ENCODE measurements at places on chromosomes 6 and 20.

DNA sequence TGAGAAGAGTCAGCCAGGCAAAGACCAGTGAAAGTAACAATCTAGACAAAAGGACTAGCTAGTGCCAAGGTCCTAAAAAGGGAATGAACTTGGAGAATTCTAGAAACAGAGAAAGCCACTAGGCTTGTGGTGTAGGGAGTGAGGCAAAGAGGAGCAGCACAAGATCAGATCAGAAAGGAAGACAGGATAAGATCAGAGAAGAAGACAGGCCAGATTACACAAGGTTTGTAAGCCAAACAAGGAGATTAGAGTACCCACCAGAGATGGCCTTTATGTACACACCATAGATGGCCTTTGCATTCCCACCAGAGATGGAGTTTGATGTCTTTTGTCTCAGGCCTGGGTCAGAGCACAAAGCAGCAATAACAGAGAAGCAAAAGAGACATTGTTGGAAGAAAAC lies 105.6 kb upstream of the PLCB4 start:
- no peak for DNase-seq

- peak; percentile 91 for DNase-seq
These were observed 126.7 kb downstream of the UNC5CL start for GRCh38 chr6:40912158-40912946.

GRCh38 chr20:47466704-47467459 lies 34.8 kb upstream of the NCOA3 start:
- DNase-seq, result no peak

GRCh38 chr20:17617868-17618672 lies 48.2 kb downstream of the DSTN start:
- no peak for DNase-seq

DNA sequence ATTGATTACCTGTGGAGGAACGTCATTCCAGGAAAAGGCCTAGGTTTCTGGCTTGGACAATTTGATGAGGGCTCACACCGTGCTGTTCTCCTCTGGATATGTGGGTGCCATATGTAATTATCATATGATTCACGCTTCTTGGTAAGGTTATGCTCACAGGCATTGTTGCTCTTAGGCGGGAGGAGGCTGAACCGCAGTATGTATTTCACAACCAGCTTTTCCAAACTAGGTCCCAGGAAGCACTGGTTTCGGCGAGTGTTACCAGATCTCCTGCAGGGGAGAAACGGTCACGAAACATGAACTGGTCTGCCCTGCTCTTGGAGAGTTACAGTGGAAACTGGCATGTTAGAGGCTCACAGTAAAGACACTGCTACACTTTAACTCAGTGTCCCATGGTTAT lies 793 bp upstream of the FAM50B start:
- DNase-seq, result no peak

- no peak for DNase-seq
These were observed 111.3 kb upstream of the FOXQ1 start for GRCh38 chr6:1200409-1201101.

GRCh38 chr6:14658886-14659561 lies 541.5 kb downstream of the CD83 start:
- no peak for DNase-seq

DNA sequence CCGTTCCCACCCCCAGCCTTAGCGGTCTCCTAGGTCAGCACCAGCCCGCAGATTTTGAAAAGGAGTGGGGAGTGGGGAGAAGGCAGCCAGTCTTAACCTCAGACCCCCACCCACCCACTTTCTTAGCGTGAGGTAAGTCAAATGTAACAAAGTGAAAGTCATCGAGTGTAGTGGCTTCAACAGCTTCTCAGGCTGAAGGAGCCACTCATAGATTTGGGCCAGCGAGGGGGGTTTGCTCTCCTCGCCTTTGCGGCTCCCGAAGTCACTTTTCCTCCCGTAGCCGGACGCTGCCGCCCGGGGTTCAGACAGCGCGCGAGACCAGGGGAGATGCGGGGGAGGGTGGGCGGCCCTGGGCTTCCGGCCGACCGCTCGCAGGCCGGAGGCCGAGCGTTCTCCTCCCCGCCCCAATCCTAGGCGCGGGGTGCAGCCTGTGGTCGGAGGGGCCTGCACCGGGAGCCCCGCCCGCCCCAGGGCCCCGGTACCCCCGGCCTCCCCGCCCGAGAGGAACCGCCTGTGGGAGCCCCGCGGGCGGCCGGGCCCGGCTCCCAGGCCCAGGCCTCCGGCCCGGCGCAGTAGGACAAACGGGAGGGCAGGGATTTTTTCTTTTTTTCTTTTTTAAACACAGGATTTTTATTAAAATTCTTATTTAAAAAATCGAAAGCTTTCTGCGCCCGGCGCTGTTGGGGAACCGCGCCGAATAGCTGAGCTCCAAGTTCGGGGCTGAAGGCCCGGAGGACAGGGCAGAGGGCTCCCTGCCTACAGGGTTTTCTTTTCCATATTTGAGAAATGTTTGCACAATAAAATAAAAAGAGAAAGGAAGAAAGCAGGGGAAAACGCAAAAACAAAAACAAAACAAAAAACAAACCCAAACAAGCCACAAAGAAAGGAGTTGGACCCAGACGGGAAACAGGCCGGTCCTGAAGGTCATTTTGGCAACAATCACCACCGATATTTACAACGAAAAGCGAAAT lies 3.2 kb downstream of the NKX2-2 start:
- no peak for DNase-seq

DNA sequence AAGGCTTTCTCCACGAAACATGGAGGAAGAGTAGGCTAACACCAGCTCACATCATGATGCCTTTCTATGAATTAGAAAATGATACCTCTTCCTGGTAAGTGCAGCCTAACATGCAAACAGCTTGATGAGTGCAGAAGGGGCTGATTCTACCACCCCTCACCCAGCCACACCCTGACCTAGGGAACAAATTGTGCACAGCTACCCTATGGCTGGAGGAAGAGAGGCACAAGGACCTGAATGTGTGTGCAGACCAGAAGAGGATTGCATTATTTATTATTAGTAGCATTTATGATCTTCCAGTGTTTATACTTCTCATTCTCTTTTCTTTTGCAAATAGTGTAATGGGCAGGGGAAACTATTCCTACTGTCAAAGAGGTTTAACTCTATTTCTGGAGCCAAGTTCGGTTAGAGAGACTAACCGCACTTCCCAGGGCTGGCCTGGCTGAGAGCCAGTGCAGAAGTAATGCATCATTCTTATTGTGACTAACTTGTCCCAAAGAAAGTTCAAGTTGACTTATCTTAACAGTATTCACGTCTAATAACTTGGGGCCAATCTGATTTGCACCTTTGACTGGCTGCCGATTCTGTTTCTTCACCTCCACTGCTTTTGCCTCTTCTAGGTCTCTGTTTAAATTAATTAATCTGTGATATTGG lies 237.5 kb downstream of the CD83 start:
- DNase-seq, result no peak

GRCh38 chr6:93083337-93084230 lies 335.8 kb downstream of the EPHA7 start:
- no peak for DNase-seq

- DNase-seq, result no peak
These were observed 12.8 kb downstream of the KCNK15 start for GRCh38 chr20:44758247-44759101.

GRCh38 chr6:6694825-6695624 lies 106.5 kb downstream of the LY86 start:
- no peak for DNase-seq

Measured in DMS153 (cell line).